ENCODE measurements at places on chromosomes 7 and 10.

- DNase-seq = no peak
These were observed 182.0 kb downstream of the KCNMA1 start for GRCh38 chr10:77455561-77455960.

- no peak for DNase-seq
These were observed 4.8 kb downstream of the MMP21 start for GRCh38 chr10:125770844-125771243.

GRCh38 chr7:150958597-150958996, 19.5 kb downstream of the KCNH2 start:
- DNase-seq = no peak

DNA sequence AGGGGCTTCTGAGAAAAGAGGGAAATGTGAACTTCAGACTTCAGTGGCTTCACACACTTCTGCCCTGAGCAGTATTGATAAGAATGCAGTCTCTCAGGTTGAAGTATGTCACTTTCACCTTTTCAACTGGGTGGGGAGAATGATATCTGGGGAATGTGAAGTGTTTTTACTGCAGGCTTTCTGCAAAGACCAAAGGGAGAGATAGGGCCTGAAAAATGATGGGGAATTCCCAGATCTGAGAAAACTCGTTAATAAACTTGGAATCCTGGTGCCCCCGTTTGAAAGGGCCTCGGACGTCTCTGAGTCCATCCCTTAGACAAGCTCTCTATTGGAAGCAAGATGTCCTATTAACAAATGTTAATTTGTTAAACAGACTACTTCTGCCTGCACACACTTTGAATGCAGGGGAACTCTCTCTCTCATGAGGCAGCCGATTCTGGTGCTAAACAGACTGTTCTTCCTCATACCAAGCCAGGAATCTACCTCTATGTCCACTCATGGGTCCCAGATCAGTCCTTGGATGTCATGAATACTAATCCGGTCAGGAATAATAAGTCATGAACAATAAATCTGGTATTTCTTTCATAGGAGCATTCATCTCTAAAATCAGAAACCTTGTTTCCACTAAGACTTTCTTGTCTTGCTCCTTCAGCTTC, 193.6 kb downstream of the JCAD start:
- no peak for DNase-seq

- DNase-seq = no peak
These were observed 3.0 kb upstream of the AQP1 start for GRCh38 chr7:30908681-30909080.

DNA sequence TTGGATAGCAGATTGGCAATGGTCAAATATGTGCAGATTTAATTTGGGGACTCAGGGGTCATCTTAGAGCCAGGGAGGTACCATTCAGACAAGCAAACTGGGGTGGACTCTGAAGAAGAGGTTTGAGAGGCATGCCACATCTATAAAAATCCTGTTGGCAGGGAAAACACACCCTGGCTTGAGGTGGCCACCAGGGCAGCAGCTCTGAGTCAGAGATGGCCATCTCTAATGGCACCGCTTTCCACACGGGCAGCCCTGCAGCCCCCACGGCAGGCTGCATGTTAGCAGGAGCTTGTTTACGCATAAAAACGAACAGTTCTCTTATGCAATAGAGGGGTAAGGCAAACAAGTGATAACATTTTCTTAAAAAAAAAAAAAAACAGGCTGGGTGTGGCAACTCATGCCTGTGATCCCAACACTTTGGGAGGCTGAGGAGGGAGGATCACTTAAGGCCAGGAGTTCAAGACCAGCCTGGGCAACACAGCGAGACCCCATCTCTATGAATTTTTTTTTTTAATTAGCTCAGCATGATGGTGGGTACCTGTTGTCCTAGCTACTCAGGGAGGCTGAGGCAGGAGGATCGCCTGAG, 14.9 kb downstream of the DLG5 start:
- DNase-seq = no peak

DNA sequence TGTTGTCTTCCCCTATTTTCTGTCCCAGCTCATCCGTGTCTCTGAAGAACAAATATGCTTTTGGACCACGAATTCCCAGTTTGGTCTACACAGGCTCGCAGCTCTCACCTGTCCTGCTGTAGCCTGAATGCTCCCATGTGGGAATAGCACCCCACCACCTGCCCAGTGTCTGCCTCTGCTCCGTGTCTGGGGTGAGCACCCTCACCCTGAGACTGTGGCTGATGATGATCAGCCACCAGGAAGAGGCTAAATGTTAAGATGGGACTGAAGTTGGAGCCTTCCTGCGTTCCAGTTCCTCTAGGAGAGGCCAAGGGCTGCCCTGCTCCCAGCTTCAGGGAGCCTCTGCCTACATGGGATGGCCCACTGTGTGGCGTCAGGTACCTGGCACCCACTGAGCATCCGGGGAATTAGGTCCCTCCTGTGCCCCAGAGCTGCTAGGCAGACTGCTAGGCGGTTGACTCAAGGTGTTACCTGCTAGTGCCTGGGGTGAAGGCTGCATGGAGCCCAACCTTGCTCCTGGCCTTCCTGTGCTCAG, 3.7 kb downstream of the PGAM2 start:
- DNase-seq = no peak

- no peak for DNase-seq
These were observed 57.4 kb downstream of the INPP5A start for GRCh38 chr10:132595021-132595420.

DNA sequence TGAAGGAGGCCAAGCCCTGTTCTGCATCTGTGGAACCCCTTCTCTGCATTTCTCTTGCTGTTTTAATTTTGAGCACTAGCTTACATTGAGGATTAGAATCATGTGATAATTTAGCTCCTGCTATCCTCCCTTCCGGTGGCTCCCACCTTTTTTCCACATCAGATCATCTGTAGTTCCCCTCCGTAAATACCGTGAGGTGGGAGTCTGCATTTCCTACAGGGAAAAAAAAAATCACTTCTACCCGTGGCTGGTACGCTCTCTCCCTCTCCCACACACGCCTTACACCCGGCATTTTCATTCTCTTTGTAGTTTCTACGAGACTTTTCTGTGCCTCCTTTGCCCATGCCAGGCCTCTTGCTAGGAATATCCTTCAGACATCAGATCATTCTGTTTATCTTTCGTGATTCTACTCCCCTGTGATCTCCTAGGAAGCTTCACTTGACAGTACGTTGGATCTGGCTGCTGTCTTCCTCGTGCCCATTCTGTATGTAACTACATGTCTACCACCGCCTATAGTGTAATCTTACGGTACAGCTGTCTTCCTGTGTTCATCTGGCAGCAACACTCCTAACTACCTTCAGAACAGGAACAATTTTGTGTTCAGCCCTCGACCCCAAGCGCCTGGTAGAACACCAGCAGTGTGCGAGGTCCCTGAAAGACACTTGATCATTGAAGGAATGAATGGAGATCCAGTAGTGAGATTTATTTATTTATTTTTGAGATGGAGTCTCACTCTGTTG, 41.7 kb upstream of the OCM start:
- DNase-seq = no peak

DNA sequence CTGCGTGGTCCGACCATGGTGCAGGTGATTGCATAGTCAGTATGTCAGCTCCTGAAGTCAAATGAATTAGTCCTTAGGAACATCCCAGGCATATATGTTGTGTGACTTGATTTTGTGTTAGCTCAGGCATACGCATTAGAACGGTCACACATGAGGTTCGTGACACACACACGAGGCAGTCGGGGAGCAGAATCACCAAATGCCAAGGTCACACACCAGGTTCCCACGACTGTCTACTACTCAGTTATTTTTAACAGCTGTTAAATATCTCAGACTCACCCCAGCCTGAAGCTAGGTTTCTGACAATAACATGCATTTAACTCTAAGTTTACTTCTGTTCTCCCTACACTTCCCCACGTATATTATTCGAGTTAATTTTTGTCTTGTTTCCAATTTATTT, 54.8 kb downstream of the DYNC2I1 start:
- DNase-seq = no peak

DNA sequence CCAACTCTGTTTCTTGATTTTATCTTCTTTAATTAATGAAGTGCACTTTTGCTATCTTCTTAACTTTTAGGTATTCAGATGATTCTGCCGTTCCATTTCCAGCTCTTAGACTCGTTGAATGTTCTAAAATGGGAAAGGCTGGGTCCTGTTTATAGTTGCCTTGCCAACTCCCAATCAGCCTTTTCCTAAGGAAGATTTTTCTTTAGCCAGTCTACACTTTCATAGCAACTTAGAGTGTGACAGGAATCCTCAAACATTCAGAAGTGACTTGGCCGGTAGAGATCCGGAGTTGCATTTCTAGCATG, 23.0 kb upstream of the TRIL start:
- DNase-seq = no peak

DNA sequence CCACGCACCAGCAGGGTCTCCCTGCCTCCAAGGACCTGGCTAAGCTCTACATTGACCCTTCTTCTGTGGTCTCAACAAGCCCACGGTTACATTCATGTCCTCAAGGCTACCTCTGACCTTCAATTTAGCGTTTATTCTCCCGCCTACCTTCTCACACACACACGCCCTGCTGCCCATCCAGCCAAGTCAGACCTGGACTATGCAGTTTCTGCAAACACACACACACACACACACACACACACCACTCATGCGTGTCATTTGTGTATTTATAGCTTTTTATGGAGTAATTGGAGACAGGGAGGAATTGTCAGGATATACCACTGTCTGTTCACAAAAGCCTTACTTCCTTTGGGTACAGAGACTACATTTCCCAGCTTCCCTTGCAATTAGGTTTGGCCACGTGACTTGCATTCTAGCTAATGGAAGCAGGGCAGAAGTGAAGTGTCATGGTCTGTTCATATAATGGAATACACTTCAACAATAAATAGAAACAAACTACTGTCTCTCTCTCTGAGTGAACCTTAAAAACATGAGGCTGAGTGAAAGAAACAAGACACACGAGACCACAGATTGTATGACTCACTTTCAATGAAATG, 53.8 kb upstream of the CPXM2 start:
- peak; percentile 62 for DNase-seq

DNA sequence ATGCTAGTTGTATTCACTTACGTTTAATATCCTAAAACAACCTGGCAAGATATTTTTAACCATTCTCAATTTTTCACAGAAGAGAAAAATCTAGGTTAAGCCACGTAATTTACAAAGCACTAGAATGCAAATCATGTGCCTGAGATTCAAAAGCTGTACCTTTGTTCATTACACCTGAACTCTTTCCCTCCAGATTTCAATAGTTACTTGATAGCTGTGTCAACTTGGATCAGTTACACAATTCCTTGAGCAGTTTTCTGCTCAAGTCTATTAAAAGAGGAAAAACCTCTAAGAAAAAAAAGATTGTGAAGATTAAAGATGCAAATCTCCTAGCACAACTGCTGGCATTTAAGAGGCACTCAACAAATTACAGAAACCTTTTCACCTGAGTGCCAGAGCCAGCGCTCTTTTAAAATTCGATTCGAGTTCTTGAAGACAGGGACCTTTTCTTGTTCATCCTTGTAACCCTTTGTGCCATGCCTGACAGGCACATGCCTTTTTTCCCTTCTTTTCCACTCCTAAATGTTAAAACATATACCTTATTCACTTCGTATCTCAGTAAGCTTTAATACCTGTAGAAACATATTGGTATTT, 886 bp downstream of the NSUN6 start:
- no peak for DNase-seq

DNA sequence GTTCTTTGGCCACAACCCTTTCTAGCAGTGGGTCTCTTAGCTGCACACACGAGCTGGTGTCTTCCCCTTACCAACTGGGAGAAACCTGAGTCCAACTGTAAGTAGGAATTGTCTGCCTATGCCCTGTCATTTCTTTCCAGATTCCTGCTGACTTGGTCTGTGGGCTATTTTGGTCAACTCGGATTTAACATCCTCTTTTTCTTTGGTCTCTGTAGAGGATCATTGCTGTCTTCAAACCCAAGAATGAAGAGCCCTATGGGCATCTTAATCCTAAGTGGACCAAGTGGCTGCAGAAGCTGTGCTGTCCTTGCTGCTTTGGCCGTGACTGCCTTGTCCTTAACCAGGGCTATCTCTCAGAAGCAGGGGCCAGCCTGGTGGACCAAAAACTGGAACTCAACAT, 10.3 kb downstream of the PI4K2A start:
- no peak for DNase-seq

- no peak for DNase-seq
These were observed 5.3 kb downstream of the GALNTL5 start for GRCh38 chr7:151961536-151961935.

GRCh38 chr7:128777156-128778123, 1.8 kb upstream of the OPN1SW start:
- peak; percentile 53 for DNase-seq

DNA sequence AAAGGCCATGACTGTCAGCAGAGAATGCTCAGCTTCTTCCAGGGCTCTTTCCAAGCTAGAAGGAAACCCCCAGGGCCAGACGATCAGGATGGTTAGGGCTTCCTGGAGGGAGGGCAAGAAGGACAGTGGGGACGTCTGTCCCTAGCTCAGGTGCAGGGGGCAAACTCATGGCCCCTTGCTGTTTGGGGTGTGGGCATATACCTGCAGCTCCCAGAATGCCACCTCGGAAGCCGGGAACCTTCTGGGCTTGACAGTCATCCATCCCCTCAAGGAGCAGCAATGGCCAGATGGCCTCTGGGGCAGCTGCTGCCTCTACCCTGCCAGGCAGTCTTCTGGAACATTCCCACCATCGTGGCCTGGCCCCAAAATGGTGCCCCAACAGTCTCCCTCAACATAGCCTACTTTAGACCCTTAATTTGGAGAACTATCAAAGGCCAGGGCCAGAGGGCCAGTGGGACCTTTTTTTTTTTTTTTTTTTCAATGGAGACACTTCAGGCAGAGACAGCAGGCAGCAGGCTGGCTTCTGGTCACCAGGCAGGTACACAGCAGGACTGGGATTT, 40.2 kb upstream of the ZMIZ1 start:
- DNase-seq = no peak

- no peak for DNase-seq
These were observed 249.8 kb downstream of the AUTS2 start for GRCh38 chr7:69847921-69848612.

- no peak for DNase-seq
These were observed 271.1 kb downstream of the ADARB2 start for GRCh38 chr10:1465993-1466764.

DNA sequence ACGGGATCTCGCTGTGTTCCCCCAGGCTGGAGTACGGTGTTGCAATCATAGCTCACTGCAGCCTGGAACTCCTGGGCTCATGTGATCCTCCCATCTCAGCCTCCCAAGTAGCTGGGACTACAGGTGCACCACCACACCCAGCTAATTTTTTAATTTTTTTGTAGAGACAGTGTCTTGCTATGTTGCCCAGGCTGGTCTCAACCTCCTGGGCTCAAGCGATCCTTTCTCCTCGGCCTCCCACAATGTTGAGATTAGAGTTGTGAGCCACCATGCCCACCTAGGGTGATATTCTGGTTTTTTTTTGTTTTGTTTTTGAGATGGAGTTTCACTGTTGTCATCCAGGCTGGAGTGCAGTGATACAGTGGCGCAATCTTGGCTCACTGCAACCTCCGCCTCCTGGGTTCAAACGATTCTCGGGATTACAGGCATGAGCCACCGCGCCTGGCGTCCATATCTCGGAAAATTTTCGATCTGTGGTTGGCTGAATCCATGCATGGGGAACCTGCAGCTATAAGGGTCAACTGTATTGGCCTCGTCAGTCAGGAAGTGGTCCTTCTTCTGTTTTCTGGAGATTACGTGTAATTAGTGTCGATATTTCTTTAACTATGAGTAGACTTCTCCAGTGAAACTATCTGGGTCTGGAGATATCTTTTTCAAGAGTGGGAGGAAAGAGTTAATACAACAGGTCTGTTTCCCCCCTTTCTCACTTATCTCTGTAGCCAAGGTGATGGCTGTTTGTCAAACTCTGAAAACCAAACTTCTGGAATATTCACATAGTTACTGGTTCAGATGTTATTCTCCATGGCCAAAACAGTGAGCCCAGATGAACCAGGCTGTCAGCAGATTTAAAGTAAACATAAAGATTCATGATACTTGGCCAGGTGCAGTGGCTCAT, 21.0 kb upstream of the FIS1 start:
- no peak for DNase-seq

GRCh38 chr7:137961200-137962177, 40.4 kb downstream of the CREB3L2 start:
- DNase-seq = peak; percentile 36

Data from fibroblast of skin of back (primary cell).